ENCODE measurements at places on chromosomes 5 and 9.

GRCh38 chr5:160169326-160169725 lies 50.1 kb upstream of the PWWP2A start:
- DNase-seq, result no peak

DNA sequence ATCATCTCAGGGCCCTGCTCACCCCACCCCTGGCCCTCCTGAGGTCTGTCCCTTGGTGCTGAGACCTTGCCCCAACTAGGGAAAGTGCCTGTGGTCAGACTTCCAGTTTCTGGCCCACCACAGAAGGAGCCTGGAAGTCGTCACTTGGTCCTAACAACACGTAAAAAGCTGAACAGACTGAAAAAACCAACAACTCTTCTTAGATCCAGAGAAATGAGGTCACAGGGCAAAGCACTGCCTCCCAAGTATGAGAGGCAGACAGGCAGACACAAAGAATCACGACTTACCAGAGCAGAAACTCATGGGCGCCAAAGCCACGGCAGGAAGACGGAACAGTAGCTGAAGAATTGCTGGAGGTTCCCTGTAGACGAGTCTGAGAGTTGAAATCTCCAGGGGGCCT lies 38.5 kb downstream of the OR2V1 start:
- no peak for DNase-seq

DNA sequence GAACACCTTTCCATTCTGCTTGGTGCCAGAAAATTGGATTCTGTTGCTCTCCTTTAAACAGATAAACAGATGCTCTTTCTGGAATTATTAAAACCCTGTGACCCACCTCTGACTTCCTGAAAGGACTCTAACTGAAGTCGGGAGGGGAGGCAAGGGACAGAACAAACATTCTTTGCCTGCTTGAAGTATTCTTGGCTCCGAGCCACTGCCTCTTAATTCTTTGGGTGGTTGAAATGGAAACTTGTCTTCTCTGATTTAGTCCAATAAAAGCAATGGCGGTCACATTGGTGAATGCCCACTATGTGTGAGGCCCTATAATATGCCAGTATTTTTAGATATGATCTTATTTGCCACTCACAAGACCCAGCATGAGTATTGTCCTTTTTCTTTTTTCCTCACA lies 236.8 kb downstream of the SLIT3 start:
- DNase-seq, result no peak

DNA sequence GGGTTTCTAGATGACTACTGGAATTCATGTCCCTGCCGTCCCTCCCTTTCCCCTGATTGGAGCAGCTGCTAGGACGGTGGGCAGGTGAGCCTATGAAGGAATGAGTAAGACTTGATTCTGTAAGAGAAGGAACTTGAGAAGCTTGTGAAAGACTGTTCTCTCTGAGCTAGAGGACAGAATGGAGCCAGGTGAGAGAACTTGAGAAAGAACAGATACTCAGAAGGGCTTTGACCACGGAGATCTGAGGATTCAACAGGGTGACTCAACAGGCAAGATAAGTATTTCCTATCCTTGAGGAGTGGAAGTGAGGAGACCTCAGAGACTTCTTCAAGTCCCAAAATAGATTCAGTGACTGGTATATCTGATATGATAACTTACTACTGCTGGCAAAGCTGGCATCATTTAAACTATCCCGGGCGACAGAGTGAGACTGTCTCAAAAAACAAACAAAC lies 41.9 kb downstream of the HSDL2 start:
- DNase-seq, result no peak

DNA sequence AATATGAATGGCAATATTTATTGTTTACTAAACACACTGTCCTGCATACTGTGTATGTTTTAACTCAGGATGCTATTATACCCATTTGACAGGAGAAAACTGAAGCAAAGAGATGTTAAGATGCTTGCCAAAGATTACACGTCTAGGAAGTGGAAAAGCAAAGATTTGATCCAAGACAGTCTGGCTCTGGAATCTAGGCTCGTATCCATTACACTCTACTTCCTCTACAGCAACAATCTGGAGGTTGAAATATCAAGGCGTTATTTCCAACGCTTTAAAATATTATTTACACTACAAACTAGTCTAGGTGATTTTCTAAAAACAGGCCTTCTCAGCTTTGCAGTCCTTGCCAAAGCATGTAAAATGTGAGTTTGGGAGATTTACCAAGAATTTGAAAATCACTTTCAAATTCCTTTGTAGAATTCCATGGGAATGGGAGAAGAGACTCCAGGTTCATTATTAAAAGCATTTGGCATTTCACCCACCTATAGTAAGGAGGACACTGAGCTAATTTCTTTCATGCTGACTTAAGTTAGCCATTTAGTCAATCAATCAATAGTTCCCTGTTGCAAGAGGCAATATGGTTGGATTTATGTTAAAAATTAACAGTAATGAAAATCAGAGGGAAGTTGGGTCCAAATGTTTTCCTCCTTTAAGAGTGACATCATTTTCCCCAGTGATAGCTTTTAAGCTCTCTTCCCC lies 356.3 kb upstream of the SMARCA2 start:
- no peak for DNase-seq

DNA sequence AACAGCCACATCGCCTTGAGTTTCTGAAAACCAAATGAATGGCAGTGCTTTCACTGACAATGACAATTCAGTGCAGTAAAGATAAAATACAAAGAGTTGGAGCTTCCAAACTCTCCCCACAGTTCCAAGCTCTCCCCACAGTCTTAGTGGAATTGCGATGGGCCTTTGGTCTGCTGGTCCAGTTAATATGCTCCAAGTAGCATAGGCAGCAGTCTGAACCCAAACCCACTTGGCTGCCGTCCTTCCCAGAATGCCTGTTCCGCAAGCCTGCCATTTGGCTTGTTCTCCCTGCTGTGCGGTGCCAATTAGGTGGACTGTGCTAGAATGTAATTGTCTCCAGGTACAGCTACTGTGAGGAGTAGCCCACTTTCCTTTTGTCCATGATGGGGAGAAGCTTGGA lies 250.1 kb downstream of the GOLPH3 start:
- DNase-seq, result no peak

DNA sequence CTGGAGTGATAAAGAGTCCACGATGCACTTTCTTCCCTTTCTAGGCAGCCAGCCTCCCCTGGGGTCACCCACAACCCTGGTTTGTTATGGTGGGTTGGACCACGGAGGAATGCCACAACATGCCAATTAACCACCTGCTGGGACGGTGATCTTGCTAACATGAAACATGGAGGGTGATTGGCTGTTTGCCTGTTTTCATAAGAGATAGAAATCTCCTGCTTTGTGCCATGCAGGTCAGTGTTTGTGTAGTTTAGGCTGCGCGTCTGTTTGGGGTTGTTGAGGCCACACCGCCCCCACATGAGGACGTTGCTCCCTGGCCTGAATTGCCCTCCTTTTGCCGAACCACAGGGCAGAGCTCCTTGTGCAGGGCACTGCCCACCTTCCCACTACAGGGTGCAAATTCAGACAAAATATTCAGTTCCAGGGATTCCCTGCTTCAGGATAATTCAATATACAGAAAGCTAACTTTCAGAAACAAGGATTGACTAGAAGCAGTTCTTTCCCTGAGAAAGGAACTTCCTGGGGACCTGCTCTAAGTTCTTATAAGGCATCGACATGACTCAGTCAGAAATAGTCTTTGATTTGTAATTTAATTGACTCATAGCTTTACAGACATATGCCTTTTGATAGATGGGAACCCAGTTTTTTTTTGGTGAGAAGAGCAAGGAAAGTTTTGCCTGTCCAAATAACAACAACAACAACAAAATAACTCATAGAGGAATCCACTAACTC lies 427.6 kb downstream of the GADD45G start:
- no peak for DNase-seq

GRCh38 chr5:173751266-173751600 lies 134.8 kb upstream of the BOD1 start:
- no peak for DNase-seq

DNA sequence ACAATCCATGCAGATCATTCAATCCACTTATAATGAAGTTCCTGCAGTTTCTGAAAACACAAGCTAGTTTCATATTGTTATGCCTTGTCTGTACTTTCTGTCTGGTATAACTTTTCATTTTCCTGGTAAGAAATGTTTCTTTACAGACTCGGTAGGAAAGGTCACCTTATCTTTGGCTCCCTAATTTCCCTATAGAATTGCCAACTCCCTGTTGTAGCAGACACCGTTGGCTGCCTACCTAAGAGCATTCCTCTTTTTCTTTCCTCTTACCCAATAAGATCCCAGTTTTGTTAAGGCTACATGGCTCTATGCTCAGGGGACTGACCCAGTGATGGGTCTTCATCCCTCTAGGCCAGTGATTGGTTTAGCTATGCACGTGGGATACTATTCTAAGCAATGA lies 6.2 kb upstream of the ARHGEF37 start:
- DNase-seq, result no peak
